ENCODE measurements at places on chromosomes 7 and 10.

- no peak for DNase-seq
Measured at GRCh38 chr7:80357530-80357929, 154.3 kb downstream of the GNAT3 start.

- no peak for DNase-seq
Measured at GRCh38 chr7:95607561-95607960, 11.2 kb upstream of the PDK4 start.

GRCh38 chr7:150801946-150802771 is 1.6 kb downstream of the TMEM176A start:
- no peak for DNase-seq

DNA sequence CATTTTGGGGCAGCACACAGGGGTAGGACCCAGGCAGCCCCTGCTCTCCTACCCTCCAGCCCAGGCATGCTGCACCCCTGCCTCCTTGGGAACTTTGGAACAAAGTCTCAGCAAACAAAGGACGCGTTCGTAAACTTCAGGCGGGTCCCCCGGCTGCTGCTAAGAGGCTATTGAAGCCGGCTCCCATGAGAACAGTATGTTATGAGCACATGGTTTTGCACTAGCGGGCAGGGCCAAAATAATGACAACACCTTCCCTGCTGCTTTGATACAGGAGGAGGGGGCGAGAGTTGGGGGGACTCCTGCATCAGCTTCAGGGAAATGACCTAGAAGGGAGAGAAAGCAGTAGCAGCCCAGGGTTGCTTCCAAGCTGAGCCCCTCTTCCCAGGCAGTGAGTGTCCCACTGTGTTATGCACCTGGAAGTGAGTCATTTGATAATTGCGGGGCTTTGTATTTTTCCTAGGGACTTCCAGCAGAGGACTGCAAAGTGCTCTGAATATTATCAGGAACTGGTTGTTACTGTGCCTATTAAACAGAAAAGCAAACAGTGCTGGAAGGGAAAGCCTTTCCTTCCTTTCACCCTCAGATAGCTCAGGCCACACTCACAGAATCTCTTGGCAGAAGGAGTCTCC is 6.9 kb downstream of the ITPRIP start:
- no peak for DNase-seq

DNA sequence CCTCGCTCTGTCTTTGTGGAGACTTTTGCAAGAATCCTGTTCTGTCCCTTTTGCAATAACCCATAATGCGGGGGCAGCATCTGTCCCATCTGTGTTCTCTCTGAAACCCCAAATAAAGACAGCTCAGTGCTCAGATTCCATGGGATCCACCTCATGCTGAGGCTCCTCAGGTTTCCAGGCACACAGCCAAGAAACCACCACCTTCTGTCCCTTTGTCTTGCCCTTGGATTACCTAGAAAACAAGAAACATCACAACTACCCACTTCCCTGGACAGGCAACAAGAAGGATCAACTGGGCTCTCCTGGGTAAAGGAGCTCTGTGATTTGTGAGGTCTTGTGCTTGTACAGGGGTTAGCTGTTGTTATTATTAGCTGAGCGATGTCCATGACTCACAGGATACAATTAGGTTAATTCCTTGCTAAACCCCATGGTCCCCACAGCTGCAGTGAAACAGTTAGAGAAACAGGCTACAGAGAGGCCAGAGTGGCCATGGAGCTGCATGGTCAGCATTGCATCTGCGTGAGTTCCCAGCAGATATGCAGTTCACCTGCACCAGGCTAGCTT is 50.2 kb downstream of the CXCL12 start:
- peak; percentile 84 for DNase-seq

GRCh38 chr10:93150289-93150688 is 76.6 kb downstream of the CYP26A1 start:
- no peak for DNase-seq

- peak; percentile 41 for DNase-seq
Measured at GRCh38 chr7:26365077-26365900, 73.6 kb downstream of the SNX10 start.

GRCh38 chr10:79293841-79294581 is 53.3 kb upstream of the PPIF start:
- no peak for DNase-seq

- no peak for DNase-seq
Measured at GRCh38 chr10:27696466-27696865, 49.2 kb downstream of the MKX start.

DNA sequence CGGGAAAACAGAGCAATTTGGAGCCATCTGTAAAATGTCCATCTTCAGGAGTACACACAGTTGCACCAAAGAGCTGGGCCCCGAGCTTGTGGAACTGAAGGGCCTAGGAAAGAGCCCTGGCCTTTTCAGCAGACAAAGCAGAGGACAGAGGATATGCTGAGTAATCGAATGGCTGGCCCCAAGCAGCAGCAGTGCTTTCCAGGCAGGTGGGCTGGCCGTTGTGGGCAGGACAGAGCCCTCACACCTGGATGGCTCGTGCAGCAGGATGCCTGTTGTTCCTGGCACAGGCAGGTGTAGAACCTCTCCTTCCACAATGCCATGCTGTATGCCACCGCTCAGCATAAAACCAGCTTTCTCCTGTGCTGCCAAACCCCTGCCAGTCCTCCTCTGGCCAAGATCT is 32.5 kb upstream of the TNS3 start:
- no peak for DNase-seq
